ENCODE measurements at places on chromosomes 2 and 18. TPM values are rescaled to one million over a fixed set of nuclear protein-coding genes. Genes with fewer than 3 reads are reported as not detected.

The SCN7A gene
- total RNA-seq = 0.42 TPM

The CAVIN2 gene
- total RNA-seq = 0.74 TPM

The DUSP2 gene
- 0.89 TPM for total RNA-seq

The KCNG3 gene
- total RNA-seq = 0.27 TPM

The CTDP1 gene
- total RNA-seq = 22.2 TPM

DNA sequence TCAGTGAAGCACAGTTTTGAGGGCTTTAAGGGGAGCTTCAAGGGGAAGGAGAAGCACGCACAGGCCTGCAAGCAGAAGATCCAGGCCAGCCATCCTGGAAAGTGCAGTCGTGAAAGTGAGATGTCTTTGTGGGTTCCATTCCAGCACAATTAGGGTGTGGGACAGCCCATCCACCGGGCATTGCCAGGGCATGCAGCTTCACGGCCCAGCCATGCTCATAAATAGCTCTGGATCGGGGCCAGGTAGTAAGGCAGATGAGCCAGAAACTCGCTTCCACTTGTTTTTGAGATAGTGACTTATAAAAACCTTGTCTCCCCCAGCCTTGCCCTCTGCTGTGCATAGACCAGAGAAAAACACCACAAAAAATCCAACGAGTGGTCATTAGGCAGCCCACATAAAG is 21.0 kb downstream of the KDSR start:
- no peaks in the 10 kb centered on the region for H3K27me3 ChIP-seq
- H3K36me3 ChIP-seq = peaks cover 36% of the 10 kb centered on the region
- DNase-seq = no peak

GRCh38 chr2:210445116-210445707 is 31.3 kb downstream of the LANCL1 start:
- H3K36me3 ChIP-seq = peaks cover 3% of the 10 kb centered on the region
- no peaks in the 10 kb centered on the region for H3K4me1 ChIP-seq
- H3K4me3 ChIP-seq = no peak overlapping the region
- no peaks in the 10 kb centered on the region for H3K27me3 ChIP-seq

DNA sequence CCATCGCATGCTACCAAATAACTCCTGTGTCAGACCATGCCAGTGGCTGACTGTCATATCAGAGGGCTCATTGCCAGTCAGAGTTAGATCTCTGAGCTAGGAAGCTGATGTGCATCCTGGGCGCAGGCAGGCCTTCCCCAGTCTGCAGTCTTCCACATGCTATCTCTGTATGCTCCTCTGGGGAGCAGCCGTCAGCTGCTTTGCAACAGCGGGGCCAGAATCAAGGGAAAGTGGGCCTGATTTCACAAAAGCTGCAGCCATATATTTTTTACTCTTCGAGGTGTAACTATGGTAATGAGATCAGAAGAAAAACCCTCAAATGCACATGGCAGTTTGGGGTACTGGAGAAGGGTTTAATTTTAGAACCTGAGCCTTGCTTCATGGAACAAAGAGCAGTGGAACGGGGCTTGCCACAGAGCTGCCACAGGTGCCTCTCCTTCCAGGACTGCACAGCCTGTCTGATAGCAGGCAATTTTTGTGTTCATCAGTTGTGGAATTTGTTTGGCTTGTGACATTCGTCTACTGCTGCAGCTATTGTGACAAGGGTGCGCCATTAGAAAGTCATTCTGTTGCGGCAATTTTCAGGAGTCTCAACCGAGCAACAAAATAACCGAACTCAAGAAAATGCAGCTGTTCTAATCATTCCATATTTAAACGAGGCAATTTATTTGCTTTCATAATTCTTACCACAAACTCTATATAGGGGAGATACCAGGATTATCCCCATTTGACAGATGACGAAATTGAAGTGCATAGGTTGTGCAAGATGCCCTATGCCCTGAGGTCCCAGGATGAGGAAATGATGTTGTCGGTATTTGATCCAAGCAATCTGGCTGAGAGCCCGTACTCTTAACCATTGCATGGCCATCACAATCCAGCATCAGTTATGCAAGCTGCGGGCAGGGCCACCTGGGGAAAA is 109.6 kb upstream of the CYRIA start:
- no peak overlapping the region for H3K4me3 ChIP-seq
- no peak overlapping the region for H3K27ac ChIP-seq
- H3K36me3 ChIP-seq = no peaks in the 10 kb centered on the region
- DNase-seq = peak; percentile 19

GRCh38 chr2:38765149-38765548 is 12.9 kb upstream of the GEMIN6 start:
- no peak overlapping the region for H3K4me3 ChIP-seq
- no peaks in the 10 kb centered on the region for H3K27me3 ChIP-seq
- no peak overlapping the region for H3K27ac ChIP-seq
- no peaks in the 10 kb centered on the region for H3K36me3 ChIP-seq
- peak; percentile 82 for DNase-seq

- no peak overlapping the region for H3K27ac ChIP-seq
- DNase-seq = no peak
- H3K4me1 ChIP-seq = peaks cover 7% of the 10 kb centered on the region
- no peak overlapping the region for H3K4me3 ChIP-seq
- no peaks in the 10 kb centered on the region for H3K27me3 ChIP-seq
- no peaks in the 10 kb centered on the region for H3K36me3 ChIP-seq
Observed at GRCh38 chr2:2644040-2644439, 313.0 kb upstream of the MYT1L start.

- no peaks in the 10 kb centered on the region for H3K36me3 ChIP-seq
- H3K4me3 ChIP-seq = no peak overlapping the region
- no peak overlapping the region for H3K27ac ChIP-seq
- no peaks in the 10 kb centered on the region for H3K27me3 ChIP-seq
- no peaks in the 10 kb centered on the region for H3K4me1 ChIP-seq
Observed at GRCh38 chr2:211631503-211631902, 907.1 kb downstream of the ERBB4 start.

GRCh38 chr2:96801005-96801785 is 14.9 kb upstream of the CNNM3 start:
- no peak overlapping the region for H3K27ac ChIP-seq
- H3K27me3 ChIP-seq = no peaks in the 10 kb centered on the region
- H3K4me1 ChIP-seq = no peaks in the 10 kb centered on the region
- no peaks in the 10 kb centered on the region for H3K36me3 ChIP-seq

DNA sequence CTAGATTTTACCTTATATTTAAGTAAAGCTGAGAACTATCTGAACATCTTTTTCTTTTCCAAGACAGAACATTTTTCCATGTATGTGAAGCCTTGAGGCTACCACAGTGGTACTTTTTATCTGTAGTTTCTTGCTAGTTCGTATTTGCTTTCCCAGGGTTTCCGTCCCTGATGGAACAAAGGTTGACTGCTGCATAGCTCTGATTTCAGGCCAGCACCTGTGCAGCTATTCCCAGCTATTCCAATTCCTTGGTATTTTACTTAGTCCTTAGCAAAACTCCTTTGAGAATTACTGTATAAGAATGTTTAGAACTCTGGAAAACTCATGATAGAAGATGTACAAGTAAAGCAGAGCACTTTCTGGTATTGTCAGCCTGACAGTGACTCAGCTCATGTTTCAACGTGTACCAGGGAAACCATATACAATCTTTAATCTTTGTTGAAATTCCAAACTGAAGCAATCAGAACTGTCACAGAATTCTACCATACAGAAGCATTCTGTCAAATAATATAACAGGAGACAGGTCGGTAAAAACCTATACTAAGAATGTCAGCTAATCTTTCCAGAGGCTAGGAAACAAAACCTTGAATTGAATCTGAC is 162.2 kb downstream of the PKP4 start:
- no peak for DNase-seq
- H3K4me3 ChIP-seq = no peak overlapping the region
- no peaks in the 10 kb centered on the region for H3K4me1 ChIP-seq
- no peaks in the 10 kb centered on the region for H3K27me3 ChIP-seq
